ENCODE measurements at places on chromosomes 16 and 17.
A peak's percentile ranks its signal among the peaks of the same experiment; 100 is the strongest.

- DNase-seq: peak; percentile 97
These were observed 2.3 kb upstream of the SLC25A39 start for GRCh38 chr17:44326861-44327444.

DNA sequence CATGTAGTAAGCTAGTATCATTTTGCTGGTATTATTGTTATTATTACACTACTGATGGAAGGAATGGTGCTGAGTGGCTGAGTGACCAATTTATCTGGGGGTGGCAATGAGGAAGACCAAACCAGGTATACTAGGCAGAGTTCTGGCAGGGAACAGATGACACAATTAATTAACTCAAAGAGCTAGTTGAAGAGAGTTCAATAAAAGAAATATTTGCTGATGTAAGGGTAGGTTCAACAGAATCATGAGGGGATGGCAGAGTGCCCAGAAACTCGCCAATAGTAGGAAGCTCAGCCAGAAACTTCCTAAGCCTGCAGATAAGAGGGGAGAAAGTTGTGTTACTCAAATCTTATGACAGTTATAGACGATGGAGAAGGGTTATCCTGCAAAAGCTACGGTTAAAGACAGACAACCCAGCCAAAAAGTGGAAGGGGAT, 352.5 kb downstream of the KCNJ2 start:
- DNase-seq: peak; percentile 48

DNA sequence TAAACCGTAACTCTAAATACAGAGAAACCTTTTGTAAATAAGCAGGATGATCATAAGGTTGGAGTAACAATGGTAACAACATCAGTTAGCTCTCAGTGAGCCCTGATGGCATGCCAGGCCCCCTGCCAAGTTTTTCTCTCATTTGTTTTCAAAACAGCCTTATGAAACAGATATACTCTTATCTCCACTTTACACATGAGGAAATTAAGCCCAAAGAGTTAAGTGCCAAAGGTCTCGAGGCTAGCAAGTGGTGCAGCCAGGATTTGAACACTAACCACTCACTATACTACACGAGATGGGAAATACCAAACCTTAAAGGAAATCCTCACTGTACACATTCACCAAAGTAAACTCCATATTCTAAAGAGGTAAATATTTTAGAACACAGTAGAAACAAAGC, 15.0 kb downstream of the USP31 start:
- peak; percentile 22 for DNase-seq

DNA sequence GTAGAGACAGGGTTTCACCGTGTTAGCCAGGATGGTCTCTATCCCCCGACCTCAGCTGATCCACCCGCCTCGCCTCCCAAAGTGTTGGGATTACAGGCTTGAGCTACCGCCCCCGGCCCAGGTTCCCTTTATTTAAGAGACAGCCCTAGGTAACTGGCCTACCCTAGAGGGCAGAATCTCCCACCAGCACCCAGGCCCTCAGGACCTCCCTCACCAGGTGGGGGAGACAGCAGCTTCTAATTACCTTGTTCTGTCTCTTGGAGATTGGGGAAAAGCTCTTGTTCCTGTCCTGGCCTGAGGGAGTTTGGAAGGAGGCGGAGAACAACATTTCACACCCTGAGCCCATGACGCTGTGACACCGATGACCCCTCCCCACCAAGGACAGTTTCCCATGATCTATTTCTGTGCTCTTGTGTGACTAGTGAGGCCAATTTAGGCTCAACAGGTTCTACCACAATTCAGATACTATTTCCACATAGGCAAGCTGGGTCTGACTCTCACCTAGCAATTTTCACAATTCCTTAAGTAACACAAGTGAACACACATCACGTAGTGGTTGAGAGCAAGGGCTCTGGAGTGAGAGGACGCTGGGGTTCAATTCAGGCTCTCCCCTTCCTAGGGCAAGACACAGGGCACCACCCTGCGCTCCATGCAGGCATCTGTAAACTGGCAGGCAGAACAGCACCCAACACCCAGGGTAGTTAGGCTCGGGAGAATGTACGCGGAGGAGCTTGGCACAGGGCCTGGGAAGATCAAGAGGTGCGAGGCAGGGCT, 20.4 kb downstream of the HDAC5 start:
- no peak for DNase-seq

- DNase-seq: peak; percentile 32
These were observed 25.7 kb downstream of the CDYL2 start for GRCh38 chr16:80778703-80779102.

GRCh38 chr16:57084257-57084770, 8.1 kb upstream of the CPNE2 start:
- peak; percentile 80 for DNase-seq

DNA sequence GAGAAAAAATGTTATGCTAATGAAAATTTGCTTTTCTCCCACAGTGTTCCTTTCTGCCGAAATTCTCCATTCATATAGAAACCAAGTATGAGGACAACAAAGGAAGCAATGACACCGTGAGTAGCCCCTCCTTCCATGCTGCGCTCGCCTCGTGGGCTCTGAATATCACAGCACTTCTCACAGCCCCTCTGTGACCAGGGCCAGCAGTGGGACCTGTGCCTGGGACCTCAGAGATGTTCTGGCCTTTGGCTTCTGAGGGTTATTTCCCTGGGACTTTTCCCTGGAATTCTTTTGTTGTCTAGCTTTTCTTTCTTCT, 139.6 kb upstream of the NOL11 start:
- DNase-seq: no peak

DNA sequence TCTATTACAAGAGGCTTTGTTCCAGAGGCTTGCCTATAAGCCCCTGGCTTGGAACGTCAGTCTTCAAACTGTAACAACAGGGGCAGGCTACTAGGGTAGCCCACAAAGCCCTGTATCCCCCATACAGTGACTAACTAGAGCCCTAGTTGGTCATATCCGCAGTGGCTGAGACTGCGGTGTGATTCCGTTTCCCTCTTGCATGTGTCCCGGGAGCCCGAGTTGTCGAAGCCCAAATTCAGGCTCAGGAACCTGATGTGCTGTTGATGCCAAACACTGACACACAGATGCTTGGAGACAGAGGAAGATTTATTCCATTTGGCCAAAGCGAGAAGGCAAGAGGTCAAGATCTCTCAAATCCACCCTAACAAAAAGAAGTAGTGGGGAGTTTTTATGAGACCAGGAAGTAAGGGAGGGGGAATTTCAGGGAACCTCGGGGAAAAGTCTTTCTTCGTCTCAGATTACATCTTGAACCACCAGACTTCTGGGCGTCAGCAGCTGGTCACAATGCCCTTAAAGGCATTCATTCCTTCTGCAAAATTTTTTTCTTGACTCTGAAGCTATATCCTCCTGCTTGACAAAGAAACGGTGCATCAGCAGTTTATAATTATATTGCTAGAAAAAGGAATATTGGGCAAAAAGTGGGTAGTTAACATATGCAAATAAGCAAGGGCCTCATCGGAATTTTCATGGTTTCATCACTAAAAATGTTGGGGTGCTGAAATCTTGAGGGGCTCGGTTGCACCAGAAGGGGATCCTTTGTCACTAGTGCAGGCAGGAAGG, 879 bp downstream of the SLFN5 start:
- peak; percentile 76 for DNase-seq

DNA sequence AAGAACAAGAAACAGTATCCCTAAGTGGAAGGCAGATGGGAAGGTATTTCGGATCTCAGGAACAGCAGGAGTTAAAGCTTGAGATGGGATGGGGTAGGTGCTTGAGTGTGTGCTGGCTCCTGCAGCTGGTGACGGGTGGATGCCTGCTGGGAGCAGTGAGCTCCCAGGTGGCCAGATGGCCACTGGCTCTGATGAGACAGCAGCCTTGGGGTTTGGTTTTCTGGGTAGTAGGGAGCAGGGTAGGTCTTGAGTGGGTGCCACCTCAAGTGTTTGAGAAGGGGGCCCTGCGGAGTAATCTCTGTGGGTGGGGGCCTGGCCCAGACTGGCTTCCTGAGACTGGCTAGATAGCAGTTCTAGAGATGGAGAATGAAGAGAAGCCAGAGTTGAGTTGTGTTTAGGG, 10.3 kb downstream of the EPN2 start:
- DNase-seq: no peak

GRCh38 chr17:72950242-72950931, 142.1 kb downstream of the SLC39A11 start:
- no peak for DNase-seq

GRCh38 chr17:20935740-20936139, 107.1 kb downstream of the USP22 start:
- peak; percentile 81 for DNase-seq

DNA sequence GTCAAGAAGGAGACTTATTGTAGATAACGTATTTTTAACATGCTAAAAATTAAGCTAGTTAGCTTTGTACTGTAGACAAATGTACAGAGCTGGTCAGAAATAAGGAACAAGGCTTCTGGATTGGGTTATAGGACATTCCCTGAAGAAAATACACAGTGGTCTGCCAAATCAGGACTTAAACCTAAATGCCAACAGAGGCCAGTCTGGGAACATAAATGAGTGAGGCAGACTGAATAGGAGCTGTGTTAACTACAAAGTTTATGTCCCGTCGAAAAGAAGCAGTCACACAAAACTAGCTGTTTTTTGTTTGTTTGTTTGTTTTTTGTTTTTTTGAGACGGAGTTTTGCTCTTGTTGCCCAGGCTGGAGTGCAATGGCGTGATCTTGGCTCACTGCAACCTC, 120.4 kb upstream of the C17orf78 start:
- peak; percentile 42 for DNase-seq

- peak; percentile 47 for DNase-seq
These were observed 2.0 kb downstream of the MAF start for GRCh38 chr16:79598348-79599181.

GRCh38 chr17:31496097-31496496, 104.6 kb downstream of the RAB11FIP4 start:
- DNase-seq: no peak

GRCh38 chr17:76757256-76757655, 19.3 kb downstream of the MFSD11 start:
- DNase-seq: no peak

GRCh38 chr16:72824761-72825160, 223.2 kb downstream of the ZFHX3 start:
- no peak for DNase-seq

GRCh38 chr17:76973040-76973439, 104.8 kb downstream of the MGAT5B start:
- no peak for DNase-seq

DNA sequence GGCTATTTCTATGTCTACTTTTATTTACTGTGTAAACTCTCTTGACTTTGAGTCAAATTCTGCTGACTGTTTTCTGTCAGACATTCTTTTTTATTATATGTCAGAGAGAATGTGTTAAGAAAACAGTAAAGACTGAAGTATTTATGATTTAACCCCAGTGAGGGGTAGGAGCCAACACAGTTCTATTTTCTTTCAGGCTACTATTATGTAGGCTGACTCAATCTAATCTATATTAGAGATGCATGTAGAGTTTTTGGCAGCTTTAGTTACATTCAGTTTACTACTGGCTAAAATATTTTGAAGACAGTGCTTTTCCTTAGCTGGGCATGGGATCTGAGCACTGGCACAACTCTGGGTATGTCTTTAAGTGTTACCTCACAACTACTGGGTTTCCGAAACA, 1108.0 kb downstream of the CDH11 start:
- no peak for DNase-seq

DNA sequence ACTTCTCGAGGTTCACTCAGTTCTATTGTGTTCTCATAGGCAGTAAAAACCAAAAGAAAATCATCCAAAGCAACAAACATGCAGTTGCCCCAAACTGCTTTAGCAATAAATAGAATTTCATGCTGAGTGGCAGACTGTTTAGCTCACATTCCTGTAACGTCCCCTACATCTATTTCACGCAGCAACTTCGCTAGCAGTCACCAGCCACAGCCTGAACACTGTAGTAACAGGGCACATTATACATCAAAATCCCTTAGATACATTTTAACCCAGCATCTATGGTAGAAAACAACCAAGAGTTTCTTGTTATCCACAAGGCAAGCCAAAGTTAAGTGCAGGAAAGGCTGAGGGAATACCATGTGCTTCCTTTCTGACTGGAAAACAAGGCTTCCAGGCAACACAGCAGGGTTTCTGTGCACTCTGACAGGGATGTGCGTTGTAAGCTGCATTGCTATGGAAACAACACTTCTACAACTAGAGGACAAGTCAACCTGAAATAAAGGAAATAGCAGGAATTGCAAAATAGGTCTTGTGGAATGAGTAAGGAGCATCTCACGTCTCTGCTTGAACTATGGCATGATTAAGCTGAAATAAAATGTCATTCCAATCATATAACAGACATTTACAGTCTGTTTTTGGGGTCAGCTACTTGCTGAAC, 55.4 kb downstream of the CFDP1 start:
- DNase-seq: peak; percentile 98

DNA sequence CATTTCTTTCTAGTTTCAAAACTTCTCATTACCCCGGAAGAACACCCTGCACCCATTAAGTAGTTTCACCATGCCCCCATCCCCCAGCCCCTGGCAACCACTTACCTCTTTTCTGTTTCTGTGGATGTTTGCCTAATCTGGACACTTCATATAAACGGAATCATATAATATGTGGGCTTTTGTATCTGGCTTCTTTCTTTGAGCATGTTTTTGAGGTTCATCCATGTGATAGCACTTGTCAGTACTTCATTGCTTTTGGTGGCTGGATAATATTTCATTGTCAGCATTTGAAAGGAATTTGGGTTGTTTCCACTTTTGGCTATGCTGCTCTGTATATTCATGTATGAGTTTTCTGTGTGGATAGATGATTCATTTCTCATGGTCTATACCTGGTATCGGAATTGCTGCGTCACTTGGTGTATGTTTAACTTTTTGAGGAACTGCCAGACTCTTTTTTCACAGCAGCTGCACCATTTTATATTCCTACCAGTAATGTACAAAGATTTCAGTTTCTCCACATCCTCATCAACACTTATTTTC, 30.0 kb upstream of the SLC5A10 start:
- peak; percentile 61 for DNase-seq

GRCh38 chr16:10971560-10971961, 27.2 kb downstream of the CLEC16A start:
- DNase-seq: peak; percentile 95

GRCh38 chr16:31869511-31870201, 4.0 kb upstream of the ZNF267 start:
- DNase-seq: peak; percentile 97

- DNase-seq: no peak
These were observed 792.3 kb downstream of the CDH8 start for GRCh38 chr16:61243954-61244353.

DNA sequence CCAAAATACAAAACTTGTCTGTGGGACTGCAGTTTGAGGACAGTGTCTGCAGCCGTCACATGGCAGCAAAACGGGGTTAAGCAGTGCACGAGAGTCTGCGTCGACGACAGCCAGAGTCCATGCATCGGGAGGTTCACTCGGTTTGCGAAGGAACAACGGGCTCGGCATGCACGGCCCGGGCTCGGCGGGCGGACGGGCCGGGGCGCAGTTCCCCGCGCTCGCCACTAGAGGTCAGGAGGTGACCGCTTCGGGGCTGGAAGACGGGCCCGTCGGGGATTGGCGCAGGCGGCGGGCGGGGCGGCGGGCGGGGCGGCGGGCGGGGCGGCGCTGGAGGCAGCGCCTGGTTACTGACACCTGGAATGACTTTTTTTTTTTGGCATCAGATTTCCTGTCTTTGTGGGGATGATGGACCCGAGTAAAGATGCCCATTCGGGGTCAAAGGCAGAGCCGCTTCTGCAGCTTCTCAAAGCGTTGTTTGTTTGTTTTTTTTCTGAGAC, 6.5 kb downstream of the SCGB1C2 start:
- DNase-seq: peak; percentile 66
